ENCODE measurements at places on chromosomes 7 and 10. TPM values are rescaled to one million over a fixed set of nuclear protein-coding genes. Genes with fewer than 3 reads are reported as not detected.

The CPN1 gene
- not detected for polyA plus RNA-seq

DNA sequence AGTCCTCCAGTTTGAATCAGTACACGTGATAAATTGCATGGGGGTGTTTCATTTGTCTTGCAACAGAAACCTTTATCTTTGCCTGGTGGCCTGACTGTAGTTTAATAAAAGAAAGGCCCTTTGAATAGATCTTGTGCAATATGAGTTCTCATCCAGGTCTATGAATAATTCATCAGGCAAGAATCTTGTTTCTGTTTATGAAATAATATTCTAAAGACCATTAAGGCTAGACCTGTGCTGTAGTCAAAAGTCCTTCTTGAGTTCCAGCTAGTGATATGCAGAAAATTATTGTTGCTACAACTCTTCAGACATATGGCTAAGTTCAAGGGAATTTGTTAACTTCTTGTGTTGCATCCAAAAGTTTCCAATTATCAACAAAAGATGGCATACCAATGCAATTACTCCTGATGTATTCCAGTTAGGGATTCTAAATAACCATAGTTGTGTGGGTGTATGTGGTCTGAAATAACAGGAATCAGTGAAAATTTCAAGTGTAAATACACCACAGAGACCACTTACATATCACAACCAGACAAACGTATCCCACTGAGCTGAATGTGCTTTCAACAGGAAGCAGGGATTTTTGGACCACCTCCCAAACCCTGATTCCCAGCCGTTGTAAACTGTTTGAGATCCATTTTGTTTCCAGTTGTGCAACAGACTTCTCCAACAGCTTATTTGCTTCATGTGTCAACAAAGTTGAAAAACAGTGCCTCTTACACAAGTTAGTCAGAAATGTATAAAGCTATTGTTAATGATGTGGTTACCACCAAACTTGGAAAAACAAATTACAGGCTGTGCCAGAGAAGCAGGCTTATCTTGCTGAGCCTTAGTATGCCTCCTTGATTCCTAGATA is 54.7 kb upstream of the BICC1 start:
- no peak for DNase-seq

DNA sequence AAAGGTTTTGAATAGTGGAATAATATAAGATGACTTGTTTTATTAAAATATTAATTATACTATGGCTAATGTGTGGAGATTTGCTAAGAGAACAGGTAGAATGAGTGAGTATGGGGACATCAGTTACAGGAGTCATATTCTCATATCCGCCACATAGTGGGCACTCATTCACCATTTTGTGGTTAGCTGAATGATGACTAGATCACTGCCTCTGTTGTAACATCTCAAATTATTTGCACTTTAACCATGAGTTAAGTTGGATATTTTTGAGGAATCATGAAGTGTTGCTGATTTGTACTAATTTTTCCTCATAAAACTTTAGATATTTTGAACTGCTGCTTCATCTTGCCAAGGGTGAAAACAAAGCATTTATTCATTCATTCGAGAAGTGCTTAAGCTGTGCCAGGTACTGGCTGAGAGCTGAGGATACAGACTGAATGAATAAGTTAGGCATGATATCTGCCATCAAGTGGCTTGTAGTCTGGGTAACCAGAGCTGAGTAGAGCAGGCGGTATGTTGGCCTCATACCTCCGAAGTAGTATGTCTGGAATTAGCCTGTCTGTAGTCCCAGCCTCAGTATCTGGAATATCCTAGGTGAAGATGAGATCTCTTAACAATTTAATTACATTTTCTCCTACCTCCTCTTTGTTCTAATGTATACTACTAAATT is 100.5 kb downstream of the ZEB1 start:
- DNase-seq, result no peak

DNA sequence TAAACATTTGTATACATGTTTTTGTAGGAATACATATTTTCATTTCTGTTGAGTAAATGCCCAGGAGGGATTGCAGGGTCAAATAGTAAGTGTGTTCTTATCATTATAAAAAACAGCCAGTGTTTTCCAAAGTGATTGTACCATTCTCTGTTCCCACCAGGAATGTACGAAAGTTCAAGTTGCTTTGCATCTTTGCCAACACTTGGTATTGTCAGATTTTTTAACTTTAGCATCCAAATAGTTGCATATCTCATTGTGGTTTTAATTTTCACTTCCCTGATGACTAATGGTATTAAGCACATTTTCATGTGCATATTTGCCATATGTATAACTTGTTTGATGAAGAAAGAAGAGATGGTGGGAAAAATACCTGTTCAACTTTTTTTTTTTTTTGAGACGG is 213.9 kb downstream of the ZNF365 start:
- DNase-seq, result no peak

GRCh38 chr7:150793569-150794238 is 6.5 kb downstream of the TMEM176B start:
- no peak for DNase-seq

GRCh38 chr10:133347710-133348517 is 741 bp downstream of the PRAP1 start:
- DNase-seq, result no peak

- peak; percentile 63 for DNase-seq
Measured at GRCh38 chr10:91389636-91390512, 20.3 kb upstream of the HECTD2 start.

The TLX1 gene
- not detected for polyA plus RNA-seq

GRCh38 chr10:90621577-90621976 is 236.3 kb downstream of the HTR7 start:
- DNase-seq, result no peak

The PYROXD2 gene
- polyA plus RNA-seq, result 0.96 TPM

DNA sequence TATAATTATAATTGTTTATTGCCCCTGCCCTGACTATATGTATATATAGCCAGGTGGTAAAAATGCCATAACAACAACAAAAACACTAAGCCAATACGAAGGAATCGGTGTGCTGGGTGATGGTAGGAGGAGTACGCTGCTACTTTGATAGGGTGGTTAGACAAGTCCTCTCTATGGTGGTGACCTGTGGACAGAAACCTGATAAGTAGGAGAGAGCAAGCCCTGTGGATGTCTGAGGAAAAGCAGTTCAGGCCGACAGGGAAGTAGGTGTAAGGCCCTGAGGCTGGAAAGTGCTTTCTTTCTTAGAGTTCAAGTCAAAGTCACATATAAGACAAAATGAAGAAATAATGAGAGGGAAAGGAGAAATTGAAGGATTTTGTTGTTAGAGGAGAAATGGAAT is 823.8 kb upstream of the CELF2 start:
- DNase-seq, result no peak

The SP4 gene
- polyA plus RNA-seq, result 8.7 TPM

The FKBP9 gene
- 0.71 TPM for polyA plus RNA-seq

The C10orf62 gene
- not detected for polyA plus RNA-seq

The HSPA12A gene
- polyA plus RNA-seq, result 0.38 TPM

The GRID1 gene
- not detected for polyA plus RNA-seq

DNA sequence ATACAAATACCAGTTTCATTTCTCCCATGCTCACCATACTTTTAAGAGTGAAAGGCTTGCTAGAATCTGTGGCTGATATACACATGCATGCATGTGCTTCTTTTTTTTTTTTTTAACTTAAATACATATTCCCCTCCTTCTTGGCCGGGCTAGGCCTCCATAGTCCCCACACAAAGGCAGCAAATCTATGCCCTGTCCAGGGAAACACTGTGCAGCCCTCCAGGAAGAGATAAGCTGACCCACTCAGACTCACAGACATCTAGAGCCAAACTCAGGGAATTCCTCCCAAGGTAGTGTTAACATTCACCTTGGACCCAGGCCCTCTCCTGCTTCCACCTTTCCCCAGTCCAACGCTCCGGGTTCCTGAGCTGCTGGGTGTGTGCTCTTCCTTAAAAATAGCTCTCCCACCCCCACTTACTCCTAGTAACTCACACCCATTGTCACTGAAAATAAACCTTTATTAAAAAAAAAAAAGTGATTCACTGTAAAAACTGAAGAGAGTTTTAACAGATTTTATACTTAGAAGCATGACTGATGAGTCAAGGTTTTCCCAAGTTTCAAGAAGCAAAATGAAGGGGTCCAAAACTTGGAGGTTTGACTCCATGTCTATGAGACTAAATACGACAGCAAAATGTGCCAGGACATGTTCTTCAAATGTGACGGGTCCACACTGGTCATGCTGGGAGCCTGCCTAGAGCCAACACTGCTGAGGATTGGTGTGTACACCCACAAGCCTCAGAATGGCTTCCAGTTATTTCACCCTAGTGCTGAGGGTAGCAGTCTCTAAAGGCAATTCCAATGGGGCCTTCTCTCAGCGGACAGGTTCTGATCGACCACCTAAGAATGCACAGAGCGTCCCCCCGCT is 159.5 kb downstream of the GLI3 start:
- DNase-seq, result no peak

The UBE2D1 gene
- polyA plus RNA-seq, result 33.8 TPM

GRCh38 chr10:58502956-58503355 is 9.7 kb upstream of the BICC1 start:
- DNase-seq, result no peak

GRCh38 chr10:71998119-71998839 is 34.1 kb downstream of the CHST3 start:
- DNase-seq, result no peak

GRCh38 chr7:70635633-70636032 is 496.3 kb upstream of the GALNT17 start:
- no peak for DNase-seq

- no peak for DNase-seq
Measured at GRCh38 chr7:158302274-158303070, 285.2 kb downstream of the PTPRN2 start.

GRCh38 chr10:129973674-129974059 is 9.6 kb upstream of the EBF3 start:
- DNase-seq, result no peak

DNA sequence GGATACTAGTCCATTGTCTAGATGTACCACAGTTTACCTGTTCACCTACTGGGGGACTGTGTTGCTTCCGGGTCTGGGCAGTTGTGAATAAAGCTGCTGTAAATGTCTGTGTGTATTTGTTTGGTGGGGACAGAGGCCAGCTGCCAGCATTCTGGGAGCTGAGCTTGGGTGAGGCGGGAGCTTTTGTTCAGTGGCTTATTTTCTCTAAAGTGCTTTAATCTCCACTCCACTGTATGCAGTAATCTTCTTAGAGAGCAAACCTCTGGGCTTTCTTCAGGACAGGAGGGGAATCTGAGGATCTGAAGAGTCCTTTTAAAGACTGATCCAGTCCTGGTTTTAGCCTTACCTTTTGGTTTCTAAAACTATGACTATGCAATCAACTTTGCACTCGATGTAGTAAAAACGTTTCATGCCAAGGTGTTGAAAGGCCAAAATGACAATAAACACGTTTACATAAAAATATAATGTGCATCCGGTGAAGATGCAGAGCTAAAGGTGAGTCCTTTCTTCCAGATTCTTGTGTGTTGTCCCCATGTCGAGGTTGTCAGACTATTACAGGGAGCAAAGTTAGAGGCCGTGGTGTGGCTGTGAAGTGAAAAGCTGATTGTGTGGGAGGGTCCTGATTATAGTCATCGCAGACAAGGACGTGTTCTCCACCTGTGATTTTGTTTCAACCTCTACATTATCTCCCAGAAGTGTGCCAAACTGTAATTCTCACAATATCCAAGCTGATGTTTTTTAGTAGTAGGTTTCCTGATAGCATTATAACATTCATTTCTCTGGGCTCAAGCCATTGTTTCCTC is 279.8 kb downstream of the CAMK1D start:
- DNase-seq, result no peak

The CAV1 gene
- polyA plus RNA-seq, result 9.0 TPM

- DNase-seq, result no peak
Measured at GRCh38 chr10:68109331-68109730, at the start of gene MYPN. Gene MYPN, plus strand, starts transcription at chr10:68109488. Its CDS starts 11,951 bp downstream, at chr10:68121439.

- DNase-seq, result no peak
Measured at GRCh38 chr7:122485856-122486255, 181.3 kb upstream of the FEZF1 start.

The CPXM2 gene
- not detected for polyA plus RNA-seq

The CUL1 gene
- polyA plus RNA-seq, result 58.4 TPM

DNA sequence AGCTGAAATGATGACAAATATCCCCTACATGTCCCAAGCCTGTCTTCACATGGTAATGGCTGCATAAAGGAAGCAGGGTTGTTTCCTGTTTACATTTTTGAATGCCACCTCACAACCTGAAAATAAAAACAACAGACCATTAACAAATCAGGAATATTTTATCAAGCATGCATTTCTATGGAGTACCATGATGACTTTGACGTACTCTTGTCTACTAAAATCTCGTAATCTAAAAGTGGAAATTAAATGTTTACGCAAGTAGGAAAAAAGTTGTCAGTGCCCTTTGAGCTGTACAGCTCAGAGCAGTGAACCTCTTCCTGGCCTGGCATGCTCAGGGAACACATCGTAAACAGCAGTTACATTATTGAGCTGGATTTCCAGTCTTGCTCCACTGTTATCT is 194.1 kb downstream of the INHBA start:
- no peak for DNase-seq
